ENCODE measurements at places on chromosomes 11 and 22.

- DNase-seq, result no peak
These were observed 15.2 kb upstream of the TH start for GRCh38 chr11:2186669-2187279.

GRCh38 chr11:64180891-64181290, 5.1 kb upstream of the STIP1 start:
- DNase-seq, result no peak

- no peak for DNase-seq
These were observed 30.8 kb upstream of the LRRC10B start for GRCh38 chr11:61477727-61478148.

DNA sequence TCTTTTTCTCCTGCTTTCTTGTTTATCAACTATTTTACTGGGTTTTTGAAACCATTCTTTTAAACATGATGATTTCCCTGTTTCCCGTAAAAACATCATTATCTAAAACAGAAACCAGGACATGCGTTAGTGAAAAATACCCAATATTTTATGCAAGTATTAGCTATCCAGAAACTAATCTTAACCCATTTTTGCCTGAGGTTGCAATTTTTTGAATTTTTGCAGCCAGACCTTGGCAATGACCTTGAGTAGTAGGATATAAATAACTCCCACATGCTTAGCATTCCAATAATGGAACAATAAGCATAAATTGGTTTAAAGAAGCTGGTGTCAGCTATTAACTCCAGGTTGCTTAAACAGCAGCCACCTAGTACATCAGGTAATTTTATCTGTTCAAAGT, 308.9 kb upstream of the ANO3 start:
- DNase-seq, result no peak

- no peak for DNase-seq
These were observed 75.0 kb downstream of the BRD1 start for GRCh38 chr22:49752598-49753091.

- no peak for DNase-seq
These were observed 2.2 kb upstream of the NUP160 start for GRCh38 chr11:47850337-47850736.

GRCh38 chr22:38479096-38479837, 11.4 kb downstream of the KDELR3 start:
- no peak for DNase-seq

Measured in hindlimb muscle (tissue), 1 donor.